ENCODE measurements at places on chromosomes 12 and 14. TPM values are rescaled to one million over a fixed set of nuclear protein-coding genes. Genes with fewer than 3 reads are reported as not detected.

The PLEKHD1 gene
- total RNA-seq: not detected

The GLT1D1 gene
- total RNA-seq: 3.2 TPM

The GATC gene
- 38.0 TPM for total RNA-seq

GRCh38 chr14:50882932-50883826, 11.3 kb downstream of the ABHD12B start:
- H3K27ac ChIP-seq: no peak overlapping the region
- peaks cover 56% of the 10 kb centered on the region for H3K27me3 ChIP-seq
- DNase-seq: no peak
- H3K4me3 ChIP-seq: no peak overlapping the region
- no peaks in the 10 kb centered on the region for H3K36me3 ChIP-seq

DNA sequence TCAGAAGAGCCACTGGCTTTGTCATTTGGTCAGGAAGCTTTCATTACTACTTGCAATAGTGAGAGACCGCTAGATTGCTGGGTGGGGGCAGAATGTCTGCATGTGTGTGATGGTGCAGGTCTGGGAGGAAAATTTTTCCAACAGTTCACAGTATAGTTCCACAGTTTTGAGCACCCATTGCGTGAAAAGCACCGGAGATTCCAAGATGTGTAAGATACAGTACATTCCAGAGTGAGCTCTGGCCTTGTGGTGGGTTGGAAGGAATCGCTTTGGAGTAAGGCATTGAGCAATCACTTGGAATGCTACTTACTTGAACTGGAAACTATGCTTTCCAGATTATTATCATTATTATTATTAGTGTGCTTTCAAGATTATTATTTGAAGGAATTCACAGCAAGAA, 47.6 kb upstream of the FRMD6 start:
- no peak overlapping the region for H3K27ac ChIP-seq
- H3K27me3 ChIP-seq: peaks cover 10% of the 10 kb centered on the region
- H3K36me3 ChIP-seq: no peaks in the 10 kb centered on the region
- no peak overlapping the region for H3K4me3 ChIP-seq
- DNase-seq: no peak

DNA sequence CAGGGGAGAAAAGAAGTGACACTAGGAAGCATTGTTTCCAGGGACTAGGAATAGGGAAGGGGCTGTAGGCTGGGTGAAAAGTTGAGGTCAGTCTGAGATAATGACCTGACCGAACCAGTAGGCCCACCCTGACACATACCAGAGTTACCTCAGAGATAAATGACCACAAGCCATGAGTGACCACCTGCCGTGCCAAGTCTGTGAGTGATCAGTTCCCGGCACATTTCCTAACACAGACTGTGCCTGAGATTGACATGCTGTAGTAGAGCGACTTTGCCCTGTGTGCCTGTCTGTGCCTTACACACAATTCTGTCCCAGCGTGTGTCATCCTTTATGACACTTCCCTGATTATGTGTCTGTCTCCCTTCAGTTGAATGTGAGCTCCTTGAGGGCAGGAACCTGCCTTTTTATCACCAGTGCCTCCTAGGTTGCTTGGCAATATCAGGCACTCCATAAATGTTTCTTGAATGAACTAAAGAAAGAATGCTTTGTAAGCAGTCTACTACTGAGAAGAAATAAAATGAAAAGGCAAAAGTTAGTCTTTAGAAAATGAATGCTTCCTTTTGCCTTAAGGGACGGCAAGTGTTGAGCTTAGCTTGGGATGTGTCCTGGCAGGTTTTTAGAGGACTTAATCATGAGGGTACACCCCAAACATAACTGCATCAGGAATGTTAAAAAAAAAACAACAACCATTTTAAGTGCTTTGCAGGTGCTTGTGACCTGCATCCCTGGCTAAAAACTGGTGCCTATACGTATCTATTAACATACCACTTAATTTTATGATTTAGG, 9.6 kb upstream of the SSPN start:
- H3K27me3 ChIP-seq: peaks cover 33% of the 10 kb centered on the region
- no peaks in the 10 kb centered on the region for H3K4me1 ChIP-seq
- no peak overlapping the region for H3K4me3 ChIP-seq
- no peaks in the 10 kb centered on the region for H3K36me3 ChIP-seq
- H3K27ac ChIP-seq: no peak overlapping the region
- no peak for DNase-seq

Measured in activated T-helper 2 cell treated with anti-CD3 and anti-CD28 coated beads, Interferon-gamma antibody, Interleukin-2, Interleukin-4, amounts not matched to agents 10 μg/mL and 5 μg/mL and 100 μg/mL, durations not matched to agents 14 hours and 24 hours and 36 hours (primary cell).